ENCODE measurements at places on chromosomes 2 and 18.

GRCh38 chr2:152632736-152633135 lies 84.5 kb downstream of the PRPF40A start:
- no peak for DNase-seq

- no peak for DNase-seq
These were observed 85.8 kb upstream of the GLS start for GRCh38 chr2:190794790-190795189.

DNA sequence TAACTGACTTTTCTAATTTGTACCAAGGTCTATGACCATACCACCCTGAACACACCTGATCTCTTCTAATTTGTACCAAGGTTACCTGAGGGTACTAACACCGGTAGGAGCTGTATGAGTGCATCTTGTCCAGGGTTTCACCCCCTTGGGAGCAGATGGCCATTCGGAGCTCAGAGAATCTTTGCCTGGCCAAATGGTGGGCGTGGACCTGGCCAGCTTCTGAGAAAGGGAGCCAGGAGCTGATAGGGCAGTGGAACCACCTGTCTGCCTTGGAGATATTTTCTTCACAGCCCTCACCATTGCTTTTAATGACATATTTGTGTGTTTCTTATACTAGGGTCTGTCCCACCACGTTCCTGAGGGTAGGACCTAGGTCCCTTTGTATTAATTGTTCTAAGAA lies 188.9 kb downstream of the LDLRAD4 start:
- DNase-seq = no peak

GRCh38 chr18:9906481-9906880 lies 7.3 kb upstream of the VAPA start:
- DNase-seq = no peak

Data from stimulated activated CD4-positive, alpha-beta T cell treated with anti-CD3 and anti-CD28 coated beads, Interleukin-12 subunit alpha, Interleukin-12 subunit beta, amount 100 ng/mL, for 48 hours (primary cell).